ENCODE measurements at places on chromosomes 6 and 20. TPM values are rescaled to one million over a fixed set of nuclear protein-coding genes. Genes with fewer than 3 reads are reported as not detected.

GRCh38 chr6:149950423-149950822 is 8.6 kb downstream of the ULBP2 start:
- H3K4me3 ChIP-seq: no peak overlapping the region
- H3K27me3 ChIP-seq: peaks cover 4% of the 10 kb centered on the region
- no peak for DNase-seq
- H3K4me1 ChIP-seq: peaks cover 3% of the 10 kb centered on the region

CDH22 gene
- 0.34 TPM for total RNA-seq

RBPJL gene
- not detected for total RNA-seq

WFDC13 gene
- total RNA-seq: not detected

SCUBE3 gene
- total RNA-seq: 0.67 TPM

C20orf141 gene
- total RNA-seq: not detected

CRISP2 gene
- not detected for total RNA-seq

DNA sequence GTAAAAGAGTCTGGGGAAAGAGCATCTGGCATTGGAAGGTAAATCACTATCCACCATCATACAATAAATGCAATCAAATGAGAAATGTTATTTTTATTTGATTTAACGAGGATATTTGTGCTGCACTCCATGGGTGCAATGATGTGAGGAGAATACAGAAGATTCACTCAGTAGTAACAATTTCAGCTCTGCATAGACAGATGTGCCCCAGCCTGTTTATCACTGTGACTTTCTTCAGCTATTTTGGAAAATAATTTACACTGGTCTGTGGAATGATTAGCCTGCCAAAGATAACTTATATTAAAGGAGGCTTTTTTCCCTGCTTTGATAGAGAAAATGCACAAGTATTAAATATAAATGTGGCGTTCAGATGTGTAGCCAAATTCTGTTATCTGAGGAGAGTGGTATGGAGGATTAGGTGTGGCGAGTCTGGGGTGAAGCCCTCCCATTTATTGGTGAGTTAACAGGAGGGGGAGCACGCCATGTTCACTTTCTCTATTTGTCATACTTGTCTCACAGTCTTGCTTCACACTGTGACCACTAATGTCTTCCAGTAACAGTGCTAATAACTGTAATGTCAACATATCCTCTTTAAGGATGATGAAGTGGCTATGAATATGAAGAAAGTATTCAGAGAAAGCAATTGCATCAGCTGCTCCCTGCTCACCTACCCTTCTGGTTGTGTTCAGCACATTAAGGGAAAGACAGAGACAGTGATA is 645.6 kb downstream of the MMUT start:
- no peaks in the 10 kb centered on the region for H3K4me1 ChIP-seq
- no peak overlapping the region for H3K4me3 ChIP-seq
- no peaks in the 10 kb centered on the region for H3K27me3 ChIP-seq
- H3K27ac ChIP-seq: no peak overlapping the region

DNA sequence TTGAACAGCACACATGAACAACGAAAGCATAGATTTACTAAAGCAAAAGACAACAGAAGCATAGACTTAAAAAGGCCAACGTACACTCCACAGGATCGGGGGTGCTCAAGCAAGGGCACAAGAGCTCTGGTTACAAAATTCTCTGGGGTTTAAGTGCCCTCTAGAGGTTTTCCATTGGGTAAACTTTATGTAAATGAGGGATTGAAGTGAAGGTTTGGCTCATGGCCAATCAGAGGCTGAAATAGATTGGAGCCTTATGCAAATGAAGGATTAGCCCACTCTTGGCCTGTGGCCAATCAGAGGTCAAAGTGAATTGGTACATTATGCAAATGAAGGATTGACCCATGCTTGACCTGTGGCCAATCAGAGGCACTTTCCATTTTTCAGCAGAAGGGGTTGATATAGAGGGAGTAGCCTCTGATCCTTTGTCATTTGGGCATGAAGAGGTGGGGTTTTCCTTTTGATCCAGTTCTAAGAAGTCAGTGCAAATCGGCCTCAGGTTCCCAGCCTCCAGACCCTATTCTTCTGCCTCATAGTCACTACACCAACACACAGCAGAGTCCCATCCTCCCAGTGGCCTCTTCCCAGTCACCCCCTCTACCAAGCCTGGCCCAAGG is 244.9 kb downstream of the THBS2 start:
- H3K4me3 ChIP-seq: no peak overlapping the region
- H3K4me1 ChIP-seq: no peaks in the 10 kb centered on the region
- DNase-seq: peak; percentile 31
- no peak overlapping the region for H3K27ac ChIP-seq

DNA sequence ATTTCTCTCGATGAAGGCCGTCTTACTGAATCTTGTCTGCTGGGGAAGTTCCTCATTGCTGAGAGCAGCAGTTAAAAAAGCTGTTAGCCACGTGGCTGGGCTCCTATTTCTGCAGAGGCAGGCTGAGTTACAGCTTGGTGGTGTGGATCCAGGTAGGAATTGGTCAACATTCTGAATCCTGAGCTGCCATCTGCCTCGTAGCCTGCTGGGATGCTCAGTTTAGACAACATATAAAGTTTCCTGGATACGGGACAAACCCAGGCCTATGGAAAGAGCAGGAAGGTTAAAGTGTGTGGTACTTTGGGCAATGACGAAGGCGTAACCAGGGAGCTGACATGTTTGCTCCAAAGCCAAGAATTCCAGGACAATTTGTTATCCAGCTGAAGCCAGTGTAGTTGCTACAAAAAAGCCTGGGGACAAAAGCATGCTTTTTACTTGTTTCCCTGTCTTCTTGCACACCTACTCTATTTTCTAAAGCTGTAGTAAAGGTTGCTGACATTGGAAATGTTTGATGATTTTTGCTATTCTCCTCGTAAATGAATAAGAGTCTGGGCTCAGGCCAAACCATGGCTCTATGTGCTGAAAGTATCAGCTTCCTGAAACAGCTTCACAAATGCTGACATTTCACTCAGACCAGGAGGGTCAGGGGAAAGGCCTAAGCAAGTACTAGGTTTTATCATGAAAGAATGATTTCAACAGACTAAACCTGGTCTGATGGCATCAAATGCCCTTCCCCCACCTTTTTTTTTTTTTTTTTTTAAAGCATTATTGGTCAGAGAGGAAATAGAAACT is 12.4 kb upstream of the MYLK2 start:
- H3K27me3 ChIP-seq: no peaks in the 10 kb centered on the region
- H3K4me1 ChIP-seq: no peaks in the 10 kb centered on the region
- no peak overlapping the region for H3K4me3 ChIP-seq
- no peak overlapping the region for H3K27ac ChIP-seq
- no peaks in the 10 kb centered on the region for H3K36me3 ChIP-seq
- no peak for DNase-seq

LST1 gene
- total RNA-seq: 94.1 TPM

DNA sequence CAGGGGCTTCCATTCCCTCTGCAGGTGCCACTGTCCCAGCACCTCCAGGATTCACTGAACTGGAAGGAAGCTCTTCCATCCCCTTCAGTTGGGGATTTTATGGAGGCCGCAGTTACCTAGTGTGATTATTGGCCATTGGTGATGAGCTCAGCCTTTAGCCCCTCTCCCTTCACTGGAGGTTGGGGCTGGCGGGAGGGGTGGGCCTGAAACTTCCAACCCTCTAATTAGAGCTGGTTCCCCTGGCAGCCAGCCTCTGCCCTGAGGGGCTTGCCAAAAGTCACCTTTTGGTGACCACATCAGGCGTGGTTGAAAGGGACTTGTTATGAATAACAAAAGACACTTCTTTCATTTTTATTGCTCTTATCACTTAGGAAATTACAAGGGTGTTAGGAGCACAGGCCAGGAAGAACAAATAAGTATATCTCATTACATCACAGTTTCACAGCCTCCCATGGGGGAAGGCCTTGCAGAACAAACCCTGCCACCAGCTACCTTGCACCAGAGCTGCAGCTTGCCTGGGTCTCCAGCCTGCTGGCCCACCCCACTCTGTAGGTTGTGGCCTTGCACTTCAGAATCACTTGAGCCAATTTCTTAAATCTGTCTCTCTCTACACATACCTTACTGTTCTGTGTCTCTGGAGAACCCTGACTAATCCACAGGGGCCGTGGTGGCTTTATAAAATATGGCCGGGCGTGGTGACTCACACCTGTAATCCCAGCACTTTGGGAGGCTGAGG is 5.0 kb downstream of the PYGB start:
- no peaks in the 10 kb centered on the region for H3K27me3 ChIP-seq
- no peak overlapping the region for H3K4me3 ChIP-seq
- H3K4me1 ChIP-seq: peaks cover 32% of the 10 kb centered on the region
- DNase-seq: no peak

DNA sequence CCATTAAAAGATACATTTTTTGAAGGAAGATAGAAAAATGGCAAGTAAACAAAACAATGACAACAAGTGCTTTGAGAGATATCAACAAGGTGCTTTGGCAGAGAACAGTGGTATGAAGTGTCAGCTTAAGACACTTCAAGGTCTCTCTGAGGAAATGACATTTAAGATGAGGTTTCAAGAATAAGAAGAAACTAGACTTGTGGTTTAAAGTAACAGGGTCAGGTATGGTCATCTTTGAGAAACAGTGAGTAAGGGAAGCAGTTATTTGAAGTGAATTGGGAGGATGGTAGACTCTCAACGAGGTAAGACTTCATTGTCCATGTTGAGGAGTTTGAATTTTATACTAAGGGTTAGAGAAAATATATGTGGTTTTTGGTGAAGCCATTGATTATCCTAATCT is 77.8 kb downstream of the SYCP2L start:
- no peaks in the 10 kb centered on the region for H3K4me1 ChIP-seq
- H3K27me3 ChIP-seq: no peaks in the 10 kb centered on the region
- H3K4me3 ChIP-seq: no peak overlapping the region

NANP gene
- 5.6 TPM for total RNA-seq

- no peak overlapping the region for H3K27ac ChIP-seq
- no peaks in the 10 kb centered on the region for H3K27me3 ChIP-seq
- no peaks in the 10 kb centered on the region for H3K4me1 ChIP-seq
- DNase-seq: no peak
- no peaks in the 10 kb centered on the region for H3K36me3 ChIP-seq
- H3K4me3 ChIP-seq: no peak overlapping the region
Measured at GRCh38 chr6:21398741-21399325, 194.7 kb upstream of the SOX4 start.

DNA sequence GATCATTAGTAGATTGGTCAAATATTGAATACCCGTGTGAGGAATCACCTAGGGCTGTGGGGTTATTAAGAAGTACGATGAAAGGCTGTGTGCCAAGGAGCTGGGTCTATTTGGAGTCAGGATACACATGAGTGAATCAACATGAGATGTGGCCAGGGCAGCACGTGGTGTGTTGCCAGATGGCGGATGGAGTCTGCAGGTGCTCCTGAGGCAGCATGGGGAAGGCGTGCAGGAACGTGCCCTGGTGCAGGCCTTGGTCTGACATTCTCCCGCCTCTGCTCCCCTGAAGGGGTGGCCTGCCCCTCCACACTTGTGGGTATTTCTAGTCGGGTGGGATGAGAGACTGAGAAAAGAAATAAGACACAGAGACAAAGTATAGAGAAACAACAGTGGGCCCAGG is 39.0 kb upstream of the SLC22A1 start:
- H3K27ac ChIP-seq: no peak overlapping the region
- no peak for DNase-seq
- H3K4me3 ChIP-seq: no peak overlapping the region
- no peaks in the 10 kb centered on the region for H3K4me1 ChIP-seq
- no peaks in the 10 kb centered on the region for H3K27me3 ChIP-seq
